ENCODE measurements at places on chromosomes 12 and 14.

DNA sequence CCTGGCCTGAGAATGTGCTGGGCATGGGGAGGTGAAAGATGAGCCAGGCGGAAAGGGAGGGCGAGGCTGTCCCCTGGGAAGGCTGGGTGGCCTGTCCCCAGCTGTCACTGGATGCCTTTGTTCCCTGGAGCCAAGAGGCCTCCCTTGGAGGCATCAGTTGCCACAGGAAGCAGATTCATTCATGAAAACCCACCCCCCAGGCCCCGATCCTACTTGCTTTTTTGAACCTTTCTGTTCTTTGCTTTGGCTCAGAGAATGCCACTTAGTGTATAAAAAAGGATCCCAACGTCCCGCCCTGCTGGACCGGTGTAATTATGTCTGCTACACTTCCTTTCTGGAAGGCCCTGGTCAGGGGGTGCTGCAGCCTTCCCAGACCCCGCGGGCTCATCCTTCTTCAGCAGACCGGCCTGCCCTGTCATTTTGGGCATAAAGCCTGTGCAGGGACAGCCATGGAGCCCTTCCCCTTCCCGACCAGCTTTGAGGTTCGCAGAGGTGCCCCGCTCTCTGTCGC, 220.2 kb downstream of the SLC41A2 start:
- DNase-seq, result no peak

DNA sequence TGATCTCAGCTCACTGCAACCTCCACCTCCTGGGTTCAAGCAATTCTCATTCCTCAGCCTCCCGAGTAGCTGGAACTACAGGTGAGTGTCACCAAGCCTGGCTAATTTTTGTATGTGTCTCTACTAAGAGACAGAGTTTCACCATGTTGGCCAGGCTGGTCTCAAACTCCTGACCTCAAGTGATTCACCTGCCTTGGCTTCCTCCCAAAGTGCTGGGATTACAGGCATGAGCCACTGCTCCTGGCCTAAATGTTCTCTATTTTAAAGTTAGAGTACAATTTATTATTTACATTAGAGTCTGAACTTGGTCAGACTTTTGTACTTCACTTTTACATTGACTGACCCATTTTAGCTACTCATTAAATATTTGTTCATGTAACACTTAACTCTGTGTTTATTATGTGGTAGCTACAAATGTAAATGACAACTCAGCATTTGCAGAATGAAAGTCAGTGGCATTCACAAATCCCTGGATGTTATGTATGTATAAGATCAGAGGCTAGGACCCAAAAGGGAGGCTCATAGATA, 409.6 kb downstream of the APAF1 start:
- no peak for DNase-seq

DNA sequence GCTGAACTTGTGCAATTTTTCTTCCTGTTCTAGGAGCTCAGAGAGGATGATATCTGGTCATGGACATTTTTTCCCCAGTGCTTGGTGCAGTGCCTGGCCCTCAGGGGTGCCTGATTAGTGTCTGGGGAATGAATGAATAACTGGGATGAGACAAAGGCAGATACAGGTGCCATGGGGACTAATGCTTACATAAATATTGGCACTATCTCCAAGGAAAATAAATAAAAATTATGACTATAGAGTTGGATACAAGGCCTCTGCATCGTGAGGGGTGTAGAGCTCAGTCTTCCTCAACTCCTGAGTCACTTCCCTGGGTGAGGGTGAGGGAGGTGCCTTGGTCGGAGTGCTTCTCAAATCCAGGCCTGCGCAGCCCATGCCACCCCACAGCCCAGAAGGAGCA, 188.6 kb downstream of the KCNA5 start:
- DNase-seq, result no peak

DNA sequence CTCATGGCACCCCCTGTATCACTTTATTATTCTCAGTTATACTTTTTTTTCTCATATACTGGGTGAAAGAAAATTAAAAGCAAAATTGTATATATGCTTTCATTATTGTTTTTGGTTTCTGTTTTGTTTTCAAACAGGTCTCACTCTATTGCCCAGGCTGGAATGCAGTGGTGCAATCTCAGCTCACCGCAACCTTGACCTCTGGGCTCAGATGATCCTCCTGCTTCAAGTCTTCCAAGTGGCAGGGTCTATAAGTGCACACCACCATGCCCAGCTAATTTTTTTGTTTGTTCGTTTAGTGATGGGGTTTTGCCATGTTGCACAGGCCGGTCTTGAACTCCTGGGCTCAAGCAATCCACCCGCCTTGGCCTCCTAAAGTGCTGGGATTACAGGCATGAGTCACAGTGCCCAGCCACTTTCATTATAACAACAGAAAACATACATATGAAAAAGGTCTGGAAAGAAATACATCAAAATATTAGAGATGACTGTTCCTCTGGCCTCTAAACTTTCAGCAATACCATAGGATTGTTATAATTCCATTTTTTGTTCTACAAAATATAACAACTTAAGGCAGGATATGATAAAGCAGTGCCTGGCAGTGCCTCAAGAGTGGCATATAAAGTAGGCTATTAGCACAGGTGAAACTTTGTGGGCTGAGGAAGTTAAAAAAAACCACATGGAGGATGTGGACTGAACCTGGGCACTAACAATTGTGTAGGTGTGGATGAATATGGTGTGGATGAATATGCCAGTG, 5.8 kb upstream of the NTN4 start:
- DNase-seq, result no peak

- no peak for DNase-seq
Measured at GRCh38 chr14:56952766-56953473, 142.6 kb upstream of the OTX2 start.

DNA sequence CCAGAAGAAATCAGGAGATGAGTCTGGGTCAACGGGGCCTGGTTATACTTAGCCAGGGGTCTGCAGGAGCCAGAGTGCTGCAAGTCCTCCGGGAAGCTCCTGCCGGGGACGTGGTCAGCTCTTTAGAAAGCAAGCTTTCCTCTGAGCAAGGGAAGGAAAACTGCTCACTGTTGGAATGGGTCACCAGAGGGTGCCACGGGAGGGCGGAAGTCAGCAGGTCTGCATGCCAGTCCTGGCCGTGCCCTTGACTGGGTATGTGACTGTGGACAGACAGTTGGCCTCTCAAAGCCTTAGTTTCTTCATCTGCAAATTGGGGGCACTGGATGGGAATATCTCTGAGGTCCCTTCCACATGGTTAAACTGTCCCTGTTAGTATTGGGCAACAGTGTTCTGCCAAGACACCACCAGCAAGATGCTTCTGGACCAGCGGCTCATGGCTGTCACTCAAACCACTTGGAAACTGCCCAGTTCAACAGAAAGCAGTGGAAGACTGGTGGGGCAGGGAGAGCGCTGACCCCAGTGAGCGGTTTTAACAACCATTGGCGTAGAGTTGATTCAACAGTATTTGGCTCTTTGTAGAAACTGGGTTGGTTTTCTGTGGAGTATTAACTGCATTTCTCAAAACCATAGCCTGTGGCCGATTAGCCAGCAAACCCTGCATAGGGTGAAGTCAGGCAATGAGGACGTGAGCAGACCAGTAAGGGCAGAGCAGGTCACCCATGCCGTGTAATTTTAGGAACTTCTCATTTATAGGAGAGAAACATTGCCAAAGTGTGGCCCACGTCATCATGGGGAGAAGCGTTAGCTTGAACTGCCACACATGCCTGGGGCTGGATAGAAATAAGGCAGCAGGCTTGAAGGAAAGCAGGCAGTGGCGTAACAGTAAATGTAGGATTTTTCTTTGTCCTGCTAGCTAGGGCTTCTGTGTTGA, 163.9 kb upstream of the PRMT8 start:
- no peak for DNase-seq

DNA sequence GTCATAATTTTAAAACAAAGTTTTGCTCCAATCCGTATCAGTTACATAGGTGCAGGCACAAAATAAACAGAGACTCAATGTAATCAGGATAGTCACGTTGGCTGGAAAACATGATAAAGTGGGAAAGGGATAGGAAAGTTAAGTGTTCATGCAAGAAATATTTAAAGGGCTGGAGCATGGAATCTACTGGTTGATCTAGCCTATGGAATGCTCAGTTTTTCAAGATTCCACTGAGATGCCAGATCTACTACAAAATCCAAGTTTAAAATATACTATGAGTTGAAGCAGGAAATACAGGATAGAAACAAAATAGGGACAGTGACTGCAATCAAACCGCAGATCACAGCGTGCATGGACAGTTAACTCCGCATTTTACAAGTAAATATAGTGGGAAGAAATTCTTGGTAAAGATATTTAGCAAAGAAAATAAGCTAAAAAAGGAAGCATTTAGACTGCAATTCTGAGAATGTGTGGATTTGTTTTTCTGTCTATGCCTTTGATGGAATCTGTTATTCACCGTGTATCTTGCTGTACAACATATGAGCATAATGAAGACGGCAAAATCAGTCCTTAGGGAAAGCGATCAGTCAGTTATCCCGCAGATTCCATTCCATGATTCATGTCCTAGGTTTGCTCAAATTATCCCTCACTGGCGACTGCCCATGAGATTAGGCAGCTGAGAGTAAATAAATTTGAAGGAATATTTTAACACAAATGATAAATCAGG, 1044.3 kb downstream of the FLRT2 start:
- peak; percentile 93 for DNase-seq

DNA sequence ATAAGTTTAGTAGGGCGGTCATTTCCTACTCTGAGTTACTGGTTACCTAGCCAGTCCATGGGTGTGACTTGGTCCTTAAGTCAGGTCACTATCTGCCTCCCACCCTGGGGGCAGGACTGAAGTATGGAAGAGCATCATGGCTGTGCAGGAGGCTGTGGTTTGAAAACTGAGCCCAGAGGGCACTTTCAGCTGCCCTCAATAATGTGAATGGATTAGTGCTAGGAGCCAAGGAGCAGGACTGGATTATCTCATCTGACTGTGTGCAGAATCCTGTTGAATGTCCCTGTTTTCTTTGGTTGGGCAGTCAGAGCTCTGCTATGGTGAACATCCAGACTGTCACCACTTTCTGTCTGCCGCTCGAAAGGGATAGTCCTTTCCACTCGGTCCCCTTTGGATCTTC, 1.6 kb downstream of the ATXN7L3B start:
- no peak for DNase-seq

DNA sequence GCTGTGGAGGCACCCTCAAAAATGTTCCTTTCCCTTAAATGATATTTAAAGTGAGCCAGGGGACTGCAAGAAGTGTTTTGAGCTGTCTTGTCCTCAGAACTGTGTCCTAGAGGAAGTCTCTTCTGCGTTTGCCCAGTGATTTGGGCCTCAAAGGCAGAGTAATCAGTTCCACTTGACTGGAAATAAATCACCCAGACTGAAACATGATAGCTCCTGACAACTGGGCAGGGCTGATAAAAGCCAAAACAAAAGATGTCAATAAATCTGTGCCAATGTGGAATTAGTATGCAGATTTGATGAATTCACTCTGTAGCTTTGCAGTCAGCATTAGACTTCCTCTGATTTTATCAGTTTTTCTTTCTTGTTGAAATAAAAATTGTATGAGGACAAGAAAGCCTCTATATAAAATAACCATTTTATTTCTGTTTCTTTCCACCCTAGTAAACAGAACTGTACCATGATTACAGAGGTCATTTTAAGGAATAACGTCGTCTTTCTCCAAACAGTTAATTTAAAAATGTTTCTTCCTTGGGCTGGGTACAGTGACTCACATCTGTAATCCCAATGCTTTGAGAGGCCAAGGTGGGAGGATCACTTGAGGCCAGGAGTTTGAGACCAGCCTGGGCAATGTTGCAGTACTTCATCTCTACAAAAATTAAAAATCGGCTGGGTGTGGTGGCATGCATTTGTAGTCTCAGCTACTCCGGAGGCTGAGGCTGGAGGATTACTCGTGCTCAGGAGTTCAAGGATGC, 180.8 kb downstream of the ERC1 start:
- DNase-seq, result no peak

DNA sequence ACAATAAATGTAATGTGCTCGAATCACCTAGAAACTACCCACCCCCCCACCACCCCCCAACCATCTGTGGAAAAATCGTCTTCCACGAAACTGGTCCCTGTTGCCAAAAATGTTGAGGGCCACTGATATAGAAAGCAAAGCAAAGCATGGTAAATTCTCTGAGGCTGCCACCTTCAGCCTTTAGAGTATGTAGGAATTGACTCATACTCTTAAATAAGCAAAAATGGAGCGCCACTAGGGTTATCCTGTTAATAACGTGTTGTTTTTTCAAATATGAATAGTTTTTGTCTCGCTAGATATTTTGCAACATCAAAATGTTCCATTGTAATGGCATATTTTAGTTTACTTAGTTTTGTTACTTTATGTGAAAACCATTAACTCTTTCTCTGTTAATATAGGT, 18.2 kb downstream of the DYNC1H1 start:
- no peak for DNase-seq

DNA sequence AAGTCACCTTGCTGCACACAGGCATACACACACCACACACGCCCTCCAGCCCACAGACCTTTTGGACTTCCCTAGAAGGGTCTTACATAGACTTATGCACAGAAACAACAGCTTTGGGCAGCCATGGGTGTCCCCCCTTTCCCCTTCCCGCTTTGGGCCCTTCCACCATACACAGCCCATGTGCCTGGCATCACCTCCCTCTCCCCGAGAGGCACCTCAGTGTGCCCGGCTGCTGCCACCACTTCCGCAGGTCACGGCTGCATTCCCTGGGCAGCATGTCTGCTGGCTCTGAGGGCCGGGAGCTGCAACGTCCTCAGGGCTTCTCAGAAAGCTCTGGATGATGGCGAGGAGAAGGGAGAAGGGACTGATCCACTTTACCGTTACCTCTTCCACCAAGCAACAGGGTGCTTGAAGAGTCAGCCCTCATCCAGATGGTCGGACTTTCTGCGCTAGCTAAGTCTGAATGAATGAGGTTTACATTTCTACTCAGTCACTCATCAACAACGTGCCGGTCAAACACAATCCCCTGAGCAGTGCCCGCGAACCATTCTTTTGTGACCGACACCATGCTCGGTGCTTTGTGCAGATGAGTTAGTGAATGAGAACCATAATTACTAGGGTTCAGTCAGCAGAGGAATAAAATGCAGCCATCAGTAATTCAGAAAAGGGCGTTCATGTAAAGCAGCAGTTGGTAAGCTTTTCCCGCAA, 72.2 kb upstream of the BCL11B start:
- no peak for DNase-seq

DNA sequence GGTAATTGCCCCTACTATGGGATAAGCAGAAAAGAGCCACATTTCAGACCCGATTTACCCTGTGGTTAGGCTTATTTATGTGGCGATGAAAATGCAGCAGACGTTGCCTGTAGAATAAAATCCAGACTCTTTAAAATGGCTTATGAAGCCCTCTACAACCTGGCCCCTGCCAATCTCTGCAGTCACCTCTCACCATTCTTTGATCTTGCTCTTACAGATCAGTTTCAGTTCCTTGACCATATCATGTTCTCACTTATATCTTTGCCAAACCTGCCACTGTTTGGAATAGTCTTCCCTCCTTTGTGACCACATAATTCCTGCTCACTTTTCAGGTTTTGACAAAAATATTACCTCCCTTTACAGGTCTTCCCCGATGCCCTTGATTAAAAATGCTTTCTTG, 264.3 kb upstream of the GARIN6 start:
- DNase-seq, result no peak

- no peak for DNase-seq
Measured at GRCh38 chr14:88605594-88605993, 42.8 kb downstream of the ZC3H14 start.

GRCh38 chr14:105075379-105076295, 10.4 kb upstream of the GPR132 start:
- peak; percentile 33 for DNase-seq

Data from fibroblast of skin of right quadriceps (primary cell).